ENCODE measurements at places on chromosomes 7 and 10.
A peak's percentile ranks its signal among the peaks of the same experiment; 100 is the strongest.

GRCh38 chr7:2952316-2952715 is 91.4 kb downstream of the CARD11 start:
- DNase-seq = no peak

GRCh38 chr7:45566386-45566785 is 7.8 kb upstream of the ADCY1 start:
- DNase-seq = no peak

GRCh38 chr7:140316165-140316661 is 82.1 kb downstream of the SLC37A3 start:
- peak; percentile 85 for DNase-seq

GRCh38 chr10:77031531-77032187 is 605.9 kb downstream of the KCNMA1 start:
- DNase-seq = no peak

- DNase-seq = no peak
These were observed 431.4 kb downstream of the SDK1 start for GRCh38 chr7:3732395-3733005.

DNA sequence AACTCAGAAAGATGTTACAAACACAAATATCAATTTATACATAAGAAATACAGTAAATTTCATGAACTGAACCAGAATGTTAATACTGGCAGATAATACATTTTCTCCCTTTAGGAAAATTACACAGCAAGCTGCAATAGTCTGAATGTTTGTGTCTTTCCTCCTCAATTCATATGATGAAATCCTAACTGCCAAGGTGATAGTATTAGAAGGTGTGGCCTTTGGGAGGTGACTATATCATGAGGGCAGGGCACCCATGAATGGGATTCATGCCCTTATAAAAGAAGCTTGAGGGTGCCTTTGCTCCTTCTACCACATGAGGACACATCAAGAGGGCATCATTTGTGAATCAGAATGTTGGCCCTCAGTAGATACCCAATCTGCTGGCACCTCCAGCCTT is 64.3 kb upstream of the GPR22 start:
- no peak for DNase-seq

DNA sequence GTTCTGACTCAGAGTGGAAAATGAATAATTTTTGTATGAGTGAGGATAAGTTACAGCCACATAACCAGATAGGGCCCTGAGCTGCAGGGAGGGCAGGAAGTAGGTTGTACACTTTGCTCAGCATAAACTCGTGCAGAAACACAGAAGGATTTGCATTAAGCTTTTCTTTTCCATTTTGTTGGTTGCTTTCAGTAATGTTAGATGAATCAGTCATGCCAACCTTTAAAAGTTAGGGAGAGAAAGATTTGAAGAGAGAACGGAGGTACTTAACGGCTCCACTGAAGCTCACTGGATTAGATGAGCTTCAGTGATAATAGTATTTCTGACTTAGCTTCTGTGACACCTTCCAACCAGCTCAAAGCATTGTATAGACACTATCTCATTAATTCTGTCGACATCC is 348.1 kb downstream of the GATA3 start:
- DNase-seq = no peak

- no peak for DNase-seq
These were observed 49.0 kb upstream of the NPS start for GRCh38 chr10:127500127-127500526.

GRCh38 chr10:60958892-60959601 is 15.1 kb upstream of the RHOBTB1 start:
- no peak for DNase-seq

DNA sequence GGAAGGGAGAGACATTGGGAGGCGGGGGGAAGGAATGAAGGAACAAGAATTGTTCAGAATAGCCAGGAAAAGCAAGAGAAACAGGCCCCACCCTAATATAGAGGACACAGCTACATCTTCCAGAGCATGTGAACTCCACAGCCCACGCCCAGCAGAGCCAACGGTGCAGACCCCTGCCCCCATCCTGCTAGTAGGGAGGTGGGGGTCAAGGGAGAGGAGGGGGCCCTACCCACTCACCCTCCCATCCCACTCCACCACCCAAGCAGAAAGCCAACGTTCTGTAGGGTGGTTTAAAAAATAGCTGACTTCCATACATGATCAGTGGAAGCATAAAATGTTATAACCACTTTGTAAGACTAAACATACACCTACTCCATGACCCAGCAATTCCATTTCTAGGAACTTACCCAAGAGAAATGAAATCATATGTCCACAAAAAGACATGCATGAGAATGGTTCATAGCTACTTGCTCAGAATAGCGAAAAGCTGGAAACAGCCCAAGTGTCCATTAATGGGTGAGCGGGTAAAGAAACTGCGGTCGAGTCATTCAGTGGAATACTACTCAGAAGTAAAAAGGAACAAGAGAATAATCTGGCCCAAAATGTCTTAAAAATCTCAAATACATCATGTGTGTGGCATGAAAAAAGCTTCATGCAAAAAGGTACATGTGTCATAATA is 31.8 kb downstream of the CTBP2 start:
- DNase-seq = no peak

GRCh38 chr7:64869912-64870562 is 33.0 kb upstream of the ZNF273 start:
- no peak for DNase-seq

GRCh38 chr10:79493806-79494205 is 18.5 kb upstream of the EIF5AL1 start:
- DNase-seq = no peak

GRCh38 chr7:29483219-29484104 is 80.2 kb upstream of the PRR15 start:
- DNase-seq = peak; percentile 37

GRCh38 chr10:63588436-63589167 is 67.4 kb downstream of the REEP3 start:
- DNase-seq = no peak

DNA sequence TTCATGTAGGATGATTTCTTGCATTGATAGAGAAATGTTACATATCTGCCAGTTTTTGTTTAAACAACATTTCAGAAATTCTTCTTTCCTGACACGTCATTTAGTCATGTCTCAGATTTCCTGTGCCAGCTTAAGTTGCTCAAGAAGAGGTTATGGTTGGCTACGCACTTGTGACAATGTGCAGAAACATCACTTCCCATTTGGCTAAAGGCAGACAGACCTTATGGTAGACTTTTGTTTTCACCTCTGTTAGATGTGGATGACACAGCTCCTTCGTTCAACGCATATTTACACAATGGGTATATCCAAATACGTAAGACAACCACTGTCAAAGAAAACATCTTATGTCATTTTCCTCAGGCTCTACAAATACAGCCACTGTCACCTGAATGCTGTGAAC is 125.8 kb downstream of the DOCK4 start:
- no peak for DNase-seq

- DNase-seq = no peak
These were observed 33.1 kb downstream of the GLRX3 start for GRCh38 chr10:130169136-130169859.

GRCh38 chr7:152869677-152870051 is 110.1 kb downstream of the ACTR3B start:
- DNase-seq = no peak

- no peak for DNase-seq
These were observed 425.8 kb upstream of the NRP1 start for GRCh38 chr10:33760056-33760943.

GRCh38 chr7:149209518-149210269 is 14.3 kb downstream of the ZNF282 start:
- DNase-seq = no peak

DNA sequence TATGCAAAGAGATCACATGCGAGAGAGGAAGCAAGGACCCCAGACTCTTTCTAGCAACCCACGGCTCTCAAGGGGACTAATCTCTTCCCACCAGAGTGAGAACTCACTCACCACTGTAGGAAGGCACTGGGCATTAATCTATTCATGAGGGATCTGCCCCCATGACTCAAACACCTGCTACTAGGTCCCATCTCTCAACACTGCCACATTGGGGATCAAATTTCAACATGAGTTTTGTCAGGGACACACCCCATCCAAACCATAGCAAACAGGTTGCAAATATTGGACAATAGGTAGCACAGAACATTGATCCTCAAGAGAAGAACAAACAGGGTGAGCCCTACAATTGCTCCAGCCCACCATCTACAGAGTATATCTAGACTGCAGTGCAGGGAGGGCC is 740.6 kb downstream of the LRMDA start:
- DNase-seq = no peak

- DNase-seq = no peak
These were observed at the start of gene EZH2 for GRCh38 chr7:148884049-148884298. EZH2 (minus strand) TSS chr7:148884291; CDS start chr7:148847298, 36,993 bp downstream.

GRCh38 chr10:36736311-36736710 is 389.1 kb upstream of the ANKRD30A start:
- DNase-seq = no peak

DNA sequence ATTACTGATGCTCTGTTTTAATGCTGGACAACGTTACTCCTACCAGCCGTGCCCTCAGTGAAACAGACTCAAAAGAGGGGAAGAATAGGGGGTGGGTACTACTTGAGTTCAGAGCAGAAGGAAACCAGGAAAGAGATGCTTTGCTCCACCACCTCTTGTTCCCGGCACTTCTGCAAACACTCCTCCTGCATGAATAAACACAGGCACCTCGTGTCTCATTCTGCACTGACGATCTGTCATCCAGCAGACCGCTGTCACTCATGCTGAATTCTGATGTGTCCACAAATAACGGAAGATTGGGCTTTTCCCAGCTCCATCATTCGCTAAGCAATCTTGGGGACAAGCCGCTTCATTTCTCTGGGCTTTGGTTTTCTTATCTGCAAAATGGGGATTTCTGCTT is 26.7 kb downstream of the YWHAG start:
- no peak for DNase-seq
